ENCODE measurements at places on chromosomes 3 and 15.
A peak's percentile ranks its signal among the peaks of the same experiment; 100 is the strongest.

- no peak for DNase-seq
Measured at GRCh38 chr3:189349772-189350171, 178.0 kb downstream of the TPRG1 start.

DNA sequence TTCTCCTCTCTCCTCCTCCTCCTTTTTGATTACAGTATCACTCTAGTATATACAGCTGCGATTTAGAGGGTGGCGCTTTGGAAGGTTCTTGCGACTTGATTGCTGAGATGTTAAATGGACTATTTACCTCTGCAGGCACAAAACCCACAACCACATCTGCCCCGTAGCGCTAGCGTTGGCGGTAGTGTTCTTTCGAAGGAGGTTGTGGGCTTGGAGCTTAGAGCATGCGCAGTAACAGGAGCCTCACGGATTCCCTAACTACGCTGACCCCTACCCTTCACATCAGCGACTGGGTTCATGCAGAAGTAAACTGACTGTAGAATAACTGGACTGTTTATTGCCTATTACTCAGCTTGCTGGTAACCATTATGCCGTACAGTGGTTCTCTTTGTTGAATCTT lies 58.0 kb downstream of the CGGBP1 start:
- no peak for DNase-seq

- DNase-seq = no peak
Measured at GRCh38 chr3:135495891-135496290, 469.6 kb upstream of the PPP2R3A start.

DNA sequence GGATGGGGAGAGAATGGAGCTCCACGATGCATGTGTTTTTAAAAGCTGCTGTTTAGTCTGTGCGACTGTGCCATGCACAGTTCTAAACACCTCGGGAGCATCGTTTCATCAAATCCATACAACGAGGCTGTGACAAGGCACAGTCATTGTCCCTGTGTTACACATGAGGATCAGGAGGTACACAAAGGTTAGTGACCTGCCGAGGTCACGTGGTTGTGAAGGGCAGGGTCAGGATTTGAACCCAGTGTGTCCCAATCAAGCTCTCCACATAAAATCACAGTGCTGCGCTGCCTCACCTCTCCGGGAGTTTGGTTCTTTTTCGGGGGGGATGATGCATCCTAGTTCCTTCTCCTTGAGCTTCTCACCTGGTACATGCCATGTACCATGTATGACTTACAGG lies 18.7 kb upstream of the KIF23 start:
- no peak for DNase-seq

DNA sequence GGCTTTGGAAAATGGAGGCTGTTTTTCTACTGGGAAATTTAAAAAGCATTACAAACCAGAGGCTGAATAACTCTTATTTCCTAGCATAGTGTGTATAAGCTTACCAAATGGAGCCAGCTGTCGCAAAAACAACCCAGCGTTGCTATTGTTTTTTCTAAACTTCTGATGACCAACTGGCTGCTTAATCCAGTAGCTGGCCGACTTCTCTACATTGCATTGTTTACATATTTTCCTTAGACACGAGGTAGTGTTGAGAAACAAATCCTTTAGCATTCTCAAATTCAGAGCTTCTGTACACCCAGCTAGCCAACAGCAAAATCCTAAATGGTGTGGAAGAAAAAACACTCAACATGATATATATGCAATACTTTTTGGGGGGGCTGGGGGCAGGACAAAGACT lies 161.0 kb upstream of the ADAMTS9 start:
- no peak for DNase-seq

DNA sequence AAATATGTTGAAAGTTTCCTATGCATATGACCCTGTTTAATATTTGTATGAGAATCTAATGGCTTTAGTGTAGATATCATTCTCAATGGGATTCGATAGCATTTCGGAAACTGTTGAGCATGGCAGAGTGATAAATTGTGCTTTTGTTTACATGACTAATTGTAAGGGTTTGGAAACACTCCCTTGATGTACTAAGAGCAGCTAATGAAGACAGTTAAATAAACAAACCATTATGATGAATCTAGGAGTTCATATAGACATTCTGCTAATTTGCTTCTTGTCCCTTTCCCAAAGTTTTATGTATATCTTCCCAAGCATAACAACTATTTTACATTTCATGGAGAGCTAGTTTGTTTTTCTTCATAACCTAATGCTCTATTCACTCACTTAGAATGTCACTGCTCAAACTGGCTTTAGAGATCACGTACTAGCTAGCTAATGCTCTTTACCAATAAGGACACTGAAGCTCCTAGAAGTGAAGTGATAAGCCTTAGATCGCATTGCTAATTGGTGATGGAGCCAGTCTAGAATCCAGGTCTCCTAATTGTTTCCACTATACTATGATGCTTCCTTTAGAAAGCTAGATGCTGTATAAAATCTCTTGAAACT lies 140.8 kb downstream of the TP63 start:
- no peak for DNase-seq

- no peak for DNase-seq
Measured at GRCh38 chr15:88018869-88019641, 237.5 kb downstream of the NTRK3 start.

GRCh38 chr3:128787256-128788253 lies 61.6 kb downstream of the RAB7A start:
- DNase-seq = no peak

GRCh38 chr15:29083858-29084257 lies 185.8 kb downstream of the NSMCE3 start:
- no peak for DNase-seq

GRCh38 chr3:28467414-28467813 lies 118.8 kb upstream of the AZI2 start:
- no peak for DNase-seq

GRCh38 chr3:69406163-69406562 lies 20.3 kb upstream of the FRMD4B start:
- no peak for DNase-seq

DNA sequence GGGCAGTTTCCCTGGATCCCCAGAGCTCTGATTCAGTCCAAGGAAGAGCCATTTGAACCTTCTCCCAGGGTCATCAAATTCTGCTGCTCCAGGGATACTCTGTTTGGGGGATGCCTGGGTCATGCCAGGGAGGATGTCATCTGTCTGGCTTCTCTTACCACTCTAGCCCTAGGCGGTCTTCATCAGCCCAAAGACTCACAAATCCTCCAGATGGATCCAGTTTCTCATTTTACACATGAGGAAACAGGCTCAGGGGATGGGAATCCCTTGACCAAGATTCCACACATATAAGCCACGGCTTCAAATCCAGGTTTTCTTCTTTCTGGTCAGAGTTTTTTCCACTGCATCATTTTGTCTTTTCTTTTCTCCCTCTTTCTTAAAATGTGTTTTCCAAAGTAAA lies 36.7 kb downstream of the SLC28A1 start:
- DNase-seq = no peak

- peak; percentile 49 for DNase-seq
Measured at GRCh38 chr3:197029511-197030167, at the start of gene MELTF. MELTF (minus strand) TSS chr3:197029817; CDS start chr3:197029702, 115 bp downstream.

- no peak for DNase-seq
Measured at GRCh38 chr15:68403161-68403941, 28.6 kb downstream of the ITGA11 start.

DNA sequence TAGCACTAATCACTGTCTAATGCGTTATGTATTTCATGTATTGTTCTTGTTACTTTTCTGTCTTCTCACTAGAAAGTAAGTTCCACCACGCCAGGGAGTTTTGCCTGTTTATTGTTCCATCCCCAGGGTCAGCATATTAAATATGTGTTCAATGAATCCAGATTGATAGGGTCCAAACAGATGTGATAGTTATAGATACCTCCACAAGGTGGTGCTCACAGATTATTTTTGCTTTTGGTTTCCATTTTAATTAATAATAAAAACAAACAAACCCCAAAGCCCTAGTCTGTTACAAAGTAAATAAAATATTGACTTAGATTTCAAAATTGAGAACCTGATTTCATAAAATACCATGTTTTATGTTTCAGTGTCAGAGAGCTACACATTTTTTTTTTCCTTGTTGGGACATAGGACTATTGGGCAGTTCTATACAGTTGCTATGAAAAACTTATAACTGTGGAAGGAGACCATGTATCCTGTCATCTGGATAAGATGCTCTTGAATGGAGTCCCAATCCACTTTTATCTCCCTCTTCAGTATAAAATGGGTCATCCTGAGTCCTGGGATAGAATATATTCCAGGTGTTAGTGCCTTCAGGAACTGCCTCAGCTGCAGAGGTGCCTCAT lies 12.4 kb downstream of the OTOL1 start:
- peak; percentile 53 for DNase-seq

DNA sequence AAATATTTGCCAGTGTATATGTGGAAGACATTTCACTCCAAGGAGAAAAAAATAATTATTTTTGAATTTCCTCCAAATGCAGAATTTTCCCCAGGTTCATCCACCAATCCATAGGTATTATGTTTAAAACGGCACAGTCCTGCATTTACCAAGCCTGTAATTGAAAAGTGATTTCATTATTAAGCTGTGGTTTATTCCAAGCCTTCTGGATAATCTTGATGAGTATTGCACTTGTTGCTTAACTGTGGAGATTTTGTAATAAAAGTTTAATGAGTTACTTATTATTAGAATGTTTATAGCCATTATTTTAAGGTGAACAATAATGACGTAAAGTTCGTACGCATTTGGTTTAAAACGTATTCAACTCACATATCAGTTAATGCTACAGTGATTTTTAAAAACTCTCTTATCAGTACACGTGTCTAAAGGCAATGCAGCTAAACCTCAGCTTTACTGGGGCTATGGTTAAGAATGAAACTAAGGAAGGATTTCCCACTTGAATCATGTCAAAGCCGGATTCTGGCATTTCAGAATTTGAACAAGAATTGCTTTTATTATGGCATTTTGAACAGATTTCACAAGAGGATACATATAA lies 283.9 kb downstream of the MECOM start:
- no peak for DNase-seq

GRCh38 chr3:193052354-193053045 lies 134.8 kb upstream of the MB21D2 start:
- no peak for DNase-seq

DNA sequence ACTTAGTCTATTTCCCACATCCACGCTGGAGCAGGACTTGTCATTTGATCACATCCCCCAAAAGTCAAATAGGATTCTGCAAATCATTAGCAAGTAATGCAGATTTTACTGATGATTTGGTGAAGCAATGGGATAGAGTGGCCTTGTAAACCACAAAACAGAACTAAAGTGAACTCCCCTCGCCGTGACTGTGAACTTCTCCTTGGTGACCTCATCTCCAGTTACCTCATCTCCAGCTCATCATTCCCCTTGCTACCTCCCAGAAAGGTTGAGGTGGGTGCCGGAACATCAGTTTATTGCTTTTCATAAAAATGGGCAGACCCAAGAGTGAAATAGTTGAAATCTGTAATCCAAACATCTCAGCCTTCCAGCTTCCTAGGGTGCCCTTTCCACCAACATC lies 36.7 kb upstream of the ADPGK start:
- no peak for DNase-seq

DNA sequence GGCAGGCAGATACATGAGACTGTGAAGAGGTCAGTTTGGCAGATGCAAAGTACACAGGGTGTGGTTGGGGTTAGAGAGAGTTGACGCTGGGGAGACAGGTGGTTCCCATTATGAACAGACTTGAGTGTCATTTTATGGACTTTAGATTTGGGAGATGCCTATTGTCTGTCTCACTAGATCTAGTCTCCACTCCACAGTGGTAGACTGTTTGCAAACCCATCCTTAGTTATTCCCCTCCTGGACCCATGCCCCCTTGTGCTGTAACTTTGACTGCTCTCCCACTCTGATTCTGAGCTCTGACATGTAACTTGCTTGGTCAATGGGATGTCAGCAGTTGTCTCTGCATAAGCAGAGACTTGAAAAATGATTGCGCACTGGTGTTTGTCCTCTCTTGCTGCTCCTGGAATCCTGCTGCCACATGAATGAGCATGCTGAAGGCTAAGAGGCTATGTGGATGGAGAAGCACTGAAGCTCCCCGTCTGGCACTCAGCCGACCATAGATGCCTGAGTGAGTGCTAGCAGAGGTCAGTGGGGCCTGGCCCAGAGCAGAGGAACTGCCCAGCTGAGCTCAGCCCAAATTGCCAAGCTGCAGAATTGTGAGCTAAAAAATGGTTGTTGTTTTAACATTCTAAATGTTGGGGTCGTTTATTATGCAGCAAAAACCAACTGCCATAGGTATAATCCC lies 88.2 kb downstream of the FAM43A start:
- DNase-seq = no peak

GRCh38 chr15:50685976-50686468 lies 575 bp downstream of the TRPM7 start:
- peak; percentile 64 for DNase-seq

DNA sequence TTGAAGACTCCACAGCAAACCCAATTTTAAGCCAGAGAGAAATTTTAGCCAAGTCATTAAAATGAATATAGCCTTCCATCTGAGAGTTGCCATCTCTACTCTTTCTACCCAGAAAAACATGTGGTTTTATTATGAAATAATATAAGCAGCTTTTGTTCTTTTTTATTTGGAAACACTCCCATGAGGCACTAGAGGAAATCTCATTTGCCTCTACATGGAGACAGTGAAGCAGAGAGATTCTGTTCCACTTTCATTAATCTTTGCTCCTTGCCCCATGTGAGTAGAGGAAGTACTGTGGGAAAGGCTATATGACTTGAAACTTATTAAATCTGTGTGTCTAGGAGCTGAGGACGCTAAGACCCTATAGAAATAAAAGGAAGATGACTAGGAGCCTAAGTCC lies 111.1 kb downstream of the P3H2 start:
- no peak for DNase-seq

DNA sequence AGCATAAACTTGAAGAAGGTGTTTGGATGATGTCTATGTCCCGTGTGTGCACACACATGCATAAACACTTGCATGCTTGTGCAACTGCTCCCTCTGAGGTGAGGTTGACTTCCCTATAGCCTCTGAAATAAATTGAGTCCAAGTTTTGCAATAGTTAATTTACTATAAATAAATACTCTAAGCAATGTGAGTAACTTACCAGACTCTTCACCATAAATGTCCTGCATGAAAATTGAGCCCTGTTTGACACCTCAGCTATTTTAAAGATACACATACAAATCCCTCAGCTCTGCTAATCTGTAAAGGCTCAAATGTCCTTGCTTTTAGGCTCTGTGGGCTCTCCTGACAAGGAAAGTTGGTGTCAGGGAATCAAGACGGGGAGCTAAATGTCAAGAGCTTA lies 37.1 kb downstream of the GJD2 start:
- no peak for DNase-seq

GRCh38 chr15:34370643-34371042 lies 3.6 kb upstream of the LPCAT4 start:
- no peak for DNase-seq

Data from NCI-H2081 (cell line).